ENCODE measurements at places on chromosomes 6 and 20.

DNA sequence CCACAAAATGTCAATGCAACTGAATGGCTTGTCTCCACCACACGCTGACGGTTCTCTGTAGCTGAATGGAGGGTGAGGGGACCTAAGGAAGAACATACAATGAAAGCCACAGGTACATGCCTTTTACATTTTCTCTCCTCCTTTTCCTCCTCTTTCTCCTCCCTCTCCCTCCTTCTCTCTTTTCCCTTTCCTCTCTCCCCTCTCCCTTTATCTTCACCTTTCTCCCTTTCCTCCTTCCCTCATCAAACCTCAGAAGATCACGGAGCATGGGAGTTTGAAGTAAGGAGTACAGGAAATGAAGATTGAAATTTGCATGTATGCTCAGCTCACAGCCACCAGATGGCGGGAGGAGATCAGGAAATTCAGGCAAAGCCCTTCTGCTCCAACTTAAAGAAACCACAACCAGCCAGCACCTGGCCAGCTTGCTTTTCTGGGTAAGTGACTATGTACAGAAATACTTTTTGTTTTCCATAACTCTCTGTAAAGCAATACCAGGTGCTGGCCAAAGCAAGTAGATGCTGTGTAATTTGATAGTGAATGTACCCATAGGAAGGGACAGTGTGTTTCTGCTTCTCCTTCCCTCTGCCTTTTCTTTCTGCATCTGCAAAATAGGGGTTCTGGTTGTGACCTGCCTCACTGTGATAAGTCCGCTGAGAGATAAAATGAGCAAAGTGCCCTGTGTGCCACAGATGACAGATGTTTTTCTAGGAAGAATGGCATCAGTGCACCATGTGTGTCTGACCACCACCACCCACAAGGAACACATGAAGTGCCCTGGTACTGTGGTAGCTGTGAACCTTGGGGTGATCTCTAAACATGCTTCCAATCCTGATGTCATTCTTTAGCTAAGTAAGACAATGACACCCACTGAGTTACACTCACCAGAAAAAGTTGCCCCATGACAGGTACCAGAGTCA, 18.6 kb upstream of the FOXO3 start:
- DNase-seq: peak; percentile 72

GRCh38 chr6:16163066-16163465, 34.2 kb downstream of the MYLIP start:
- DNase-seq: no peak

DNA sequence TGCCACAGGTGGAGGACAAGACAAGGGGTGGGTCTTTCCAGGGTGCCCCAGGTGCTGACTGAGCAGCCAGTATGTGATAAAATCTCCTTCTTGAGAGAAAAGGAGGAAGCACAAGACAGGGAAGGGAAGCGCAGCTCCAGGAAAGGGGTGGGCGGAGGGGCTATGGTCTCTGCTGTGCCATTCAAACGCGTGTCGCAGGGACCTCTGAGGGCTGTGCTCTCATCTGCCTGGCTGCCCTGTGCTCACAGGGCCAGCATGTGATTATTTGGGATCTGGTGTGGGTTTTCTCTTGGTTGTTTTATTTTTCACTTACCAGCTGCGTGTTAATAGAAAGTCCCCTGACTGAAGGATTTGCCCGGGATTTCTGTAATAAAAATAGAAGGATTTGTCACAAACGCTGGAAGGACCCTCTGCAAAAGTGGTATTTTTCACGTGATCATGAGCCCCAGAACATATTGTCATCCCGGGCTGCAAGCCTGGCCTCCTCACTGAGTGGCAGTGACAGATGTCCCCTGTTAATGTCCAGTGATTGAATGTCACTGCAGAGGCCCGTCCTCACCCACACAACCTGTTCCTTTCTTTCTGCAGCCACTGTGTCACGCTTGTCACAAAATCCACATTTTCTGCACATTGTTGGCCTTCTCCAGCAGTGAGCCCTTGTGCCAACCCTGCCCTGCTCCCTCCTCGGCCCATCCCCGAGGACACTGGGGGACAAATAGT, 35.0 kb upstream of the VSX1 start:
- DNase-seq: no peak

- no peak for DNase-seq
Measured at GRCh38 chr20:48080583-48080982, 295.3 kb upstream of the SULF2 start.

GRCh38 chr6:65964261-65964660, 257.2 kb upstream of the EYS start:
- no peak for DNase-seq

DNA sequence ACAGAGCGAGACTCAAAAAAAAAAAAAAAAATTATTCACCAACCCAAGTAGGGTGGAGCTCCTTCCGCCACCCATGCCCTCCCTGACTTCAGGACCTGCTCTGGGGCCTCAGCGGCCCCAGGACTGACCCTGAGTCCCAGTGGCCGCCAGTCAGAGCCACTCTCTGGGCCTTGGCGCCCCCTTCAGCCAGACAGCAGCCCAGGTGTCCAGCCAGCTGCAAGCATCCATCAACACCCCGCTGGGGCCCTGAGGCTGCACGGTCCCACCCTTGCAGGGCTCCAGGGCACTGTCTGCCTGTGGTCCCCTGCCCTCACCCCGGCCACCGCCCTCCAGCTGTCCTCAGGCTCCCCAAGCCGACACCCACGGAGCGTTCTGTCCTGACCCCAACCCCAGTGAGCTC, 11.4 kb upstream of the KCNQ2 start:
- DNase-seq: no peak

- DNase-seq: no peak
Measured at GRCh38 chr6:102679865-102680264, 1286.4 kb downstream of the GRIK2 start.

GRCh38 chr20:35215066-35215956, 11.2 kb upstream of the MMP24 start:
- DNase-seq: no peak

GRCh38 chr6:15509335-15509933, 153.4 kb downstream of the DTNBP1 start:
- DNase-seq: no peak

GRCh38 chr20:33945391-33946081, 48.2 kb upstream of the RALY start:
- no peak for DNase-seq

DNA sequence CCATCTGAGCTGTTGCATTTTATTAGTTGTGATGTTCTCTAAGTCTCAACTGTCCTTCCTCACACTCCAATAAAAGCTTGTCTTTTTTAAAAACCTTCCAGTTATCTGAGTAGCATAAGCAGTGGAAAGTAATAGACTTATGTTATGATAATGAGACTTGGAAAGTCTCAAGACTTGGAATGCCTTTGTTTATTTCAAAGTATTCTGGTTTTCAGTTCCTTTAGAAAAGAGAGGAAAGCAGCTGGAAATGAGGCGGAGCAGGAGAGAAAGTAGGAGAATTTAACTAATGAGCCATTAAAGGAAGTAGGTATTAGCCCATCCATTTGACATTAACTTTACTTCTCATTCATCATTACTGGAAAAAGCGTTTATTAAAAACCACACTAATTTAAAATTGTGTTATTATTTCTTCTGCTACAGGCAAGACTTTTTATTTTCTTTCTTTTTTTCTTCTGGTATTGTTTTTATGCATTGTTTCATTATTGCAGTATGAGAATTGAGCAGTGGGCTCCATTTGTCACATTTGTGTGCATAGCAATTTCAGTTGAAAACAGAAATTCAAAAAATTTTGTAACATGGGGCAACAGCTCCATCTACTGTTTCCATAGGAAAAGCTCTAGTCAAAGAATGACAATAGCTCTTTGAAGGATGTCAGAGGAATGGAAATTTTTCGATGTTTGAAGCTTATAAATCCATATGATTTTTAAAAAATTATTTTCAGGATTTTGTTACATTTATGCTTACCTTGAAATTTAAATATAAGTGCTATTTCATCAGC, 194.8 kb downstream of the COL9A1 start:
- DNase-seq: peak; percentile 26

GRCh38 chr20:38501858-38502436, 29.3 kb downstream of the RALGAPB start:
- no peak for DNase-seq

DNA sequence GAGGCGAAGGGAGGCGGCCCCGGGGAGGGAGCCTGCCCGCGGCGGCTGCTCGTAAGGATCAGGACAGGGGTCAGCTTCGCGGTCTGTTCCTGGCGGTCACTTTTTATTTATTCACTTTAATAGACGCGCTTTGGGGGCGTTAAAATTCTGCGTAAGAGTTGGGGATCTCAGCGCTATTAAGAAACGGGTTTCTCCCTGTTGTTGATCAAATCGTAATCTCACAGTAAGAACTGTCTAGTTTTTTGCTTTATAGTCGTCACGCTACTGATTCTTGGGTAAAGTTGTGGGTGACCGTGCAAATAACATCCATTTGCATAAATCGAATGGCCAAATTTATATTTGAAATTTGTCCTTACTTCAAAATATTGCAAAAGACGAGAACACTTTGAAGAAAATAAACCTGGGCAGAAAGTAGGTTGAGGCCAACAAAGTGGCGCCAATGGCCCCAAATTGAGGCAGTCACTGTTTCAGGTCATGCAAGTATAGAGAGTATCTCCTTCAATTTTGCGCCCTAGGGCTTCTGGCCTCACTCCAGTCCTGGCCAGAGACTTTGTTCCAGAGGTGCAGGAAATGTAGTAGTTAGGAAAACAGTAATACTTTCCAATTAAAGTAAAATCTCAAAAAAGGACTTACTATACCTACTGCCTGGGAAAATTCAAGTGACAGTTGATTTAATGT, 963 bp upstream of the RMND1 start:
- no peak for DNase-seq

DNA sequence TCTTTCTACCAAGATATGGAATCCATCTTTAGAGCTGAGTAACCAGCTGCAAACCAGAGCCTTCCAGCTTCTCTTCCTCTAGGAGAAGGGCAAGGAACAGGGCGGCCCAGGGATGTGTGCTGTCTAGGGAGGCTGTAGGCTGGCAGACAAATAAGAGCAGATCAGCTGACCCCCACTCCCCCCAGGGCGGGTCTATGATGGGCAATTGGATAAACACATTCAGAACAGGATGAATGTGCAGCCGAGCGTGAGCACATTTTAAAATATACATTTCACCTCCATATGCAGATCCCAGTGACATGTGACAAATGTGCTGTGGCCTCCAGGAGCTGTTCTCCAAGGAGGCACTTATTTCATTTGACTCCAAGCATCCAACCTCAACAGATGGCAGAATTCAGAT, 580.1 kb downstream of the PTPRT start:
- DNase-seq: no peak

GRCh38 chr6:24838994-24839393, 40.3 kb upstream of the ARMH2 start:
- no peak for DNase-seq

GRCh38 chr20:56554869-56555268, 21.8 kb downstream of the FAM209B start:
- peak; percentile 30 for DNase-seq

DNA sequence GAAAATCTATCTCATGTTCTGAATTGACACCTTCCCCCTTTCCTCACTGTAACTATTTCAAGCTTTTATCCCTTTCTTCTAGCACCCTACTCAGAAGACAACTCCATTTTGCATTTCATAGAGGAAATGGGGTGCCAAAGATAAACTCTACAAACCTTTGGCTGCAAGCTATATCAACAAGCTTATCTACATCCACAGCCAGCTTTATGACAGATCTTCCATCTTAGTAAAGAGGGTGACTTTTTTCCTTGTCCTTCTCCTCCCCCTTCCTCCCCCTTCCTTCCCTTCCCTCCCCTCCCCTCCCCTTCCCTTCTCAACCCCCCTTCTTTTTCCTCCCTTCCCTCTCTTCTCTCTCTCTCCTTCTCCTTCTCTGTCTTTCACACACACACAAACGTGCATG, 58.0 kb upstream of the OLIG3 start:
- no peak for DNase-seq

DNA sequence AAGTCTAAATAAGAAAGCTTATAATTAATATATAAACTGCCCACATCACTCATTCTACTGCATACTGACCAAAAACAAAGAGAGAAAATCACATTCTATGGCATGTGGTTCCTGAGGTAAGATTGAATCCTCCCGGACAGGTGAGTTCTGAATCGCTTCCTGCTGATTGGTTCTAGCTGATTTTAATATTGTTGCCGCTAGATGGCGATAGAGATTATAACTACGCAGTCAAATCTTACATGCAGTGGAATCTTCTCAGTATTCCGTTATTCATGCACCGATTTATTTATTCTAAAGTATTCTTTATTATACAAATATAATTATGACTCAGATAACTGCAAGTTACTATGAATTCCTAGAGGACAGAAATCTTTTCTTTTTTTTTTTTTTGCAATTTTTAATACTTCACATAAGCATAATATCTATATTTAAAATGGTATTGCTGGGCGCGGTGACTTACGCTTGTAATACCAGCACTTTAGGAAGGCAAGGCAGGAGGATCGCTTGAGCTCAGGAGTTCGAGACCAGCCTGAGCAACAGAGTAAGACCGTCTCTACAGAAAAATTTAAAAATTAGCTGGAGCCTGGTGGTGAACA, 24.2 kb upstream of the TMX4 start:
- peak; percentile 55 for DNase-seq

DNA sequence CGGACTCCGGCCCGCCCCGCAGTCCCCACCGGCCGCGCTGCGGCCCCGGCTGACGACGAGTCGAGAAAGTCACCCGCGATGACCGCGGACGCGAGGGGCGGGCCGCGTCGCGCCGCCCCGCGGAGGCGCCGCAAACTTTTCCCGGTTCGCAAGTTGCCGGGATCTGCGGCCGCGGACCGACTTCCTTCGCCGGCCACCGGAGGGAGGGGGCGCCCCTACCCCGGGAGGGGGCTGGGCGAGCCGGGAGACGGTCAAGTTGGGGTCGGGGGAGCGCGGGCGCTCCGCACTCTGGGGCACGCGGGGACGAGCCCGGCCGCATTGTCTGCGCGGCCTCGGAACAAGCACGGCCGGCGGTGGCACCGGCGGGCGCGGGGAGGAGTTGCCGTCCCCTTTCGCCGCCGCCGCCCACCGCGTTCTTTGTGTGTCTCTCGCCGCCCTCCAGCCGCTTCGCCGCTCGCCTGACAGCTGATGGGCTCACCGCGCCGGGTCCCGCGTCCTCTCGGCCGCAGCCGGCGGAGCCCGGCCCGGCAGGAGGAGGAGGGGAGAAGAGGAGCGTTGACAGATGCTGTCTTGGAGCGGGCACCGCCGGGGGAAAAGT, 131.6 kb downstream of the OGFRL1 start:
- DNase-seq: no peak

GRCh38 chr6:135434991-135435390, 62.5 kb downstream of the AHI1 start:
- DNase-seq: no peak

DNA sequence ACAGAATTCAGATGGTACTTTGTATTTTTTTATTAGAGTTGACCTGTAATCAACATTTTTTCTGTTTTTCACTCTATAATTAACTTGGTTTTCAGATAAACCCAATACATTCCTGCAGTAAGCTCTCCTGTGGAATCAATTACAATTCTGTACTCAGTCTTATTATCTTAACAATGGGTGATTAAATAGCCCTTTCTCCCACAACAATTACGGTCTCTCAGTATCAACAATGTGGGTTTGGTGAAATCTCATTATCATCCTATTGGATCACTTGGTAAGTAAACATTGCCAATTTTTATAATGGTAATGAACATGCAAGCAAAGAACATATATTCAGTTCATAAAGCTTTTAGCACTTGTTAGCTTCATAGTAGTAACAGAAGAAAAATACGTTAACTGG, 438.9 kb upstream of the EPHA7 start:
- DNase-seq: no peak

Measured in HEK293T (cell line).